ENCODE measurements at places on chromosomes 4 and X. TPM values are rescaled to one million over a fixed set of nuclear protein-coding genes. Genes with fewer than 3 reads are reported as not detected.
A peak's percentile ranks its signal among the peaks of the same experiment; 100 is the strongest.

DNA sequence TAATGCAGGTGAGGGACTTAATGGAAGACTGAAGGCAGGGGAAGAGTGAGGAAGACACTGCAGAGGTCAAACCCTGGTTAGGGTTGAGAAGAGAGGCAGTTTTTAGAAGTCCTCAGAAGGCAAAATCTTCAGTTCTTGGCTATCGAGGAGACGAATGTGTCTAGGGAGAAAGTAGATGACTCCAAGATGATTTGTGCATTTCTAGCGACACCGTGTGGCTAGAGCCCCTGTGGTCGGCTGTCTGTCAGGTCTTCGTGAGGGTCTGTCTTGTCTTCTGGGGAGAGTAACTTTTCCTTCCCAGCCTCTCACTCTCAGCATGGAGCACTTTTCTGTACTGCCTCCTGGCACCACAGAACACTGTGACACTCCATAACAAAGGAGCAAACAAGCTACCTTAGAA is 458.1 kb downstream of the STIM2 start:
- H3K27me3 ChIP-seq: no peaks in the 10 kb centered on the region
- H3K4me1 ChIP-seq: no peaks in the 10 kb centered on the region
- no peak overlapping the region for H3K4me3 ChIP-seq
- DNase-seq: peak; percentile 12
- H3K27ac ChIP-seq: no peak overlapping the region
- no peaks in the 10 kb centered on the region for H3K36me3 ChIP-seq

- H3K27me3 ChIP-seq: no peaks in the 10 kb centered on the region
- no peak overlapping the region for H3K27ac ChIP-seq
- H3K4me3 ChIP-seq: no peak overlapping the region
- H3K36me3 ChIP-seq: no peaks in the 10 kb centered on the region
- no peaks in the 10 kb centered on the region for H3K4me1 ChIP-seq
- DNase-seq: no peak
Measured at GRCh38 chr4:158588285-158588684, 66.6 kb downstream of the RXFP1 start.

Gene HTRA3
- 2.6 TPM for total RNA-seq

Gene SAGE1
- total RNA-seq: not detected

DNA sequence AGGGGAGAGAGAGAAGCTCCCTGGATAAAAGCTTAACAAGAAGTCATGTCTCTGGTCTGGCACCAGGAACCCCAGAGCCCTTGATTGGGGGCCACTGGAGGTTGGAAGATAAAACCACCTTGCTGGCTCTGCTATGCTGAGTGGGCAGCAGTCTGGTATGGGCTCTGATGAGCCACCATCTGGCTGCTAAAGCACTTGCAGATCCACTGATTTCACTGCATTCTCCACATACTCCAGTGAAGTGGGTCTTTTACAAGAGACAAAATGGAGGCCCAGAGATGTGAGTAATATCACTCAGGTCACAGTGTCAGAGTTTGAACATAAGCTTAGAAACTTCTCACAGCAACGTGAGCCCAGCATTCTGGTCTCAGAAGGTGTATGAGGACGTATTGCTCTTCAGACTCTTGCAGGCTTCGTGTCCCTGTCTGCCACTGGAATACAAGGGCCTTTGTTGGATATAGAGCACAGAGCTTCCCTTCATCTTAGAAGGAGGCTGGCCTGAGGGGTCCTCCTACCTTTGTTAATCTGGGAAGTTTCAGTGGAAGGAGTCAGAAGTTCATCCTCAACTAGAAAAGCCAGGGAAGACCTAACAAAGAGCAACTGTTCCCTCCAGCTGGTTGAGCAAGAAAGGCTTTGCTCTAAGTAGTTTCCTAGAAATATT is 11.8 kb downstream of the CLDN2 start:
- no peaks in the 10 kb centered on the region for H3K36me3 ChIP-seq
- no peaks in the 10 kb centered on the region for H3K27me3 ChIP-seq
- DNase-seq: no peak
- H3K27ac ChIP-seq: peak overlapping the region; percentile 14
- peaks cover 5% of the 10 kb centered on the region for H3K4me1 ChIP-seq
- no peak overlapping the region for H3K4me3 ChIP-seq

- H3K27ac ChIP-seq: no peak overlapping the region
- no peaks in the 10 kb centered on the region for H3K27me3 ChIP-seq
- peaks cover 23% of the 10 kb centered on the region for H3K4me1 ChIP-seq
- DNase-seq: no peak
- H3K36me3 ChIP-seq: no peaks in the 10 kb centered on the region
Measured at GRCh38 chr4:7886007-7886973, 53.4 kb downstream of the AFAP1 start.

DNA sequence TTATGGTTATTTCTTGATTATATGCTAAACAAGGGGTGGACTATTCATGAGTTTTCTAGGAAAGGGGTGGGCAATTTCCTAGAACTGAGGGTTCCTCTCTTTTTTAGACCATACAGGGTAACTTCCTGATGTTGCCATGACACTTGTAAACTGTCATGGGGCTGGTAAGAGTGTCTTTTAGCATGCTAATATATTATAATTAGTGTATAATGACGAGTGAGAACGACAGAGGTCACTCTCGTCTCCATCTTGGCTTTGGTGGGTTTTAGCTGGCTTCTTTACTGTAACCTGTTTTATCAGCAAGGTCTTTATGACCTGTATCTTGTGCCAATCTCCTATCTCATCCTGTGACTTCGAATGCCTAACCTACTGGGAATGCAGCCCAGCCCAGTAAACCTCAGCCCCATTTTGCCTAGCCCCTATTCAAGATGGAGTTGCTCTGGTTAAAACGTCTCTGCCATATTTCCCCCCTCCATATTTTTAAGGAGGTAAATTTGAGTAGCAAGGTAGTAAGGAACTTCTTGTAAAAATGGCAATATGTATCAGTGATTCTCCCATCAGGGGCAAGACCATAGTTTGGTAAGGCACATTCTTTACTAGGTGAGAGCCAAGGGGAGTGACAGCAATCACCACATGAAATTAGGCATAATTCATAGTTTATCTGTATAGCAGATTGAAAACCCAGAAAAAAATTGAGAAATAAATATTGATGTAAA is 2.6 kb downstream of the CXCL2 start:
- no peaks in the 10 kb centered on the region for H3K36me3 ChIP-seq
- H3K4me3 ChIP-seq: no peak overlapping the region
- peaks cover 2% of the 10 kb centered on the region for H3K4me1 ChIP-seq
- no peak overlapping the region for H3K27ac ChIP-seq
- peak; percentile 30 for DNase-seq

DNA sequence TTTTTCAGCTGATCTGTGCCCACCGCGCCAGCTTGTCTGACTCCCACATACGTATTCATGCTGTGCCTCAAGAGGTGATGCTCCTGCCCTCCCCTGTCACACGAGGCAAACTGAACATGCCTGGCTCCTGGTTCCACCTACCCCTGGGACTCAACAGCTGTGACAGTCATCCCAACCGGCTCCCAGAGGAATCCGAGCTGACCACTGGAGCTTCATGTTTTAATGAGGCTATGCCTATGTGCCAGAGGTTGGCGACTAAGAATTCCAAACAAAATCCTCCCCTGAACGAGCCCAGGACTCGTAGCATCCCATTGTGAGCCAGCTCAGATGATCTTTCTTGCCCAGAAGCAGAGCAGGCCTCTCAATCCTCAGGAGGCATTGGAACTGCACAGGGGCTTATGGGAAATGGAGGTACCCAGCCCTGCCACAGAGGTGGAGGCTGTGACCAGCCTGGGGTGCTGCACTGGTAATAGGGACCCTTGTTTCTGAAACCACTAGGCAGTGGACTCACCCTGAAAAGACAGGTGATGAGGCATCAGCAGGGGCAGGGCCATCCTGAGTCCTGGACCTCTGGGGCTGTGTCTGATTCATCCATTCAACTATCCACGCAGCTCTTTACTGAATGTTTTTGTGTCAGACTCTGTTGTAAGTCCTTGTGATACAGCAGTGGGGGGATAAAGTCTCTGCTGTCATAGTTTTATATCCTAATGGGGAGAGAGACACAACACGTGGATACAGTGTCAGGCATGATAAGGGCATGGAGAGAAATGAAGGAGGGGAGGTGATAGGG is 325.0 kb downstream of the EVC2 start:
- no peaks in the 10 kb centered on the region for H3K27me3 ChIP-seq
- no peaks in the 10 kb centered on the region for H3K36me3 ChIP-seq
- H3K4me3 ChIP-seq: no peak overlapping the region
- H3K4me1 ChIP-seq: peaks cover 16% of the 10 kb centered on the region
- no peak for DNase-seq

Gene ADRA2C
- total RNA-seq: 0.26 TPM

DNA sequence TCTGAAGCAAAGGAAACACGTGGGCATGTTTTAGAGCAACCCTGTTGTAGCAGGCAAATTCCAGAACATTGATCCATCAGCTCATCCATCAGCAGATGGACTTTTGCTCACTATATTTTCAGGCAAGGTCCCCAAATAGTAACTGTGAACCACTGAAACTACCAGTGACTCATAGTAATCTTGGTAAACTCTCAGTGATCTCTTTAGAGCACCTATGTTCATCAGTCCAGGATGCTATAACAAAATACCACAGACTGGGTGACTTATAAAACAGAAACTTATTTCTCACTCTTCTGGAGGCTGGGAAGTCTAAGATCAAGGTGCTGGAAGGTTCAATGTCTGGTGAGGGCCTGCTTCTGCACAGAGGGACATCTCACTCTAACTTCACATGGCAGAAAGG is 28.9 kb upstream of the BTC start:
- no peaks in the 10 kb centered on the region for H3K4me1 ChIP-seq
- DNase-seq: no peak
- H3K36me3 ChIP-seq: no peaks in the 10 kb centered on the region
- no peak overlapping the region for H3K4me3 ChIP-seq

DNA sequence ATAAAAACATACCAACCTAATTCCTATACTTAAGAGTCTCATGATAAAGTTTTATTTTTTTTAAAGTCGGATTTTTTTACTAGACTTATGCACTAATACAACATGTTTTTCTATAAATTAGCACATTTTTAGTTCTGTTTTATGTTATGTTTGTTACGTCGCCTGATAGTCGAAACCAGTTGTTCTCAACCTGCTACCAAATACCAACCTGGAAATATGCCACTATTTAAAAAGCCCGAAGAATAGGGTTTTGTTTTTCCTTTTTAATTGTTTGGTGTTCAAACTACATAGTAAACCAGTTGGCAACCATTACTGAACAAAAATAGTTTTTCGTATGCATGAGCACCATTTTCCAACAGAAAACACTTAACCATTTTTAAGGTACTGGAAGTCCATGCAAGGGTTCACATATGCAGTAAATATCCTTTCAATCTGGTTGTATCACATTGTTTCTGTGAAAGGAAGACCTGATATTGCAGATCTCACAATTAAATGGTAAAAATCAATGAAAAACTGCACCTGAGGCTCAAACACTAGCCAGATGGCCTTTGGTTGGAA is 1.4 kb downstream of the WDFY3 start:
- no peaks in the 10 kb centered on the region for H3K36me3 ChIP-seq
- H3K4me3 ChIP-seq: peak overlapping the region; percentile 90
- no peaks in the 10 kb centered on the region for H3K27me3 ChIP-seq
- H3K27ac ChIP-seq: peak overlapping the region; percentile 44
- no peaks in the 10 kb centered on the region for H3K4me1 ChIP-seq

Gene MAGEA3
- not detected for total RNA-seq

- peak within 1 kb of the TSS; percentile 86 for H3K4me3 ChIP-seq
- H3K27me3 ChIP-seq: no peaks in the 10 kb centered on the region
- peak; percentile 89 for DNase-seq
- no peaks in the 10 kb centered on the region for H3K4me1 ChIP-seq
- H3K36me3 ChIP-seq: no peaks in the 10 kb centered on the region
Measured at GRCh38 chr4:105146276-105147015, at the start of gene TET2. Gene TET2, plus strand, starts transcription at chr4:105146876. Its CDS starts 87,067 bp downstream, at chr4:105233943.

Gene FGD1
- 4.5 TPM for total RNA-seq

Gene NWD2
- not detected for total RNA-seq

DNA sequence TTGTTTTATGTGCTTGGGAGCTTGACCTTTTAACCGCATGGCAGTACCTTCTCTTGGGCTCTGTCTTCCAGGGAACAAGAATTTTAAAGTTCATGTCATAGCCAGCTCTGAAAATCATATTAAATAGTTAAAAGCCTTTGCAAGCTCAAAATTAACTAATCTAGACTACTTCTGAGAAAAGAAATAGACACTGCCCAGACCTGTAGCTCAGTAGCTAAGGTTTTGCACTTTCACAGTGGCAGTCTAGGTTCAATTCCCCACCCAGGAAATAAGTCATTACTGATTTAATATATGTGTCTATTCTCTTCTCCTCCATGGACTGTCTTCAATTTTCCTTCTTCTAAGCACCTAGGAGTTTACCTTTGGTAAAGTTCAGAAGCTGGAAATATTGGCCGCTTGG is 27.4 kb downstream of the HSD17B11 start:
- DNase-seq: no peak
- no peak overlapping the region for H3K27ac ChIP-seq
- no peaks in the 10 kb centered on the region for H3K4me1 ChIP-seq

DNA sequence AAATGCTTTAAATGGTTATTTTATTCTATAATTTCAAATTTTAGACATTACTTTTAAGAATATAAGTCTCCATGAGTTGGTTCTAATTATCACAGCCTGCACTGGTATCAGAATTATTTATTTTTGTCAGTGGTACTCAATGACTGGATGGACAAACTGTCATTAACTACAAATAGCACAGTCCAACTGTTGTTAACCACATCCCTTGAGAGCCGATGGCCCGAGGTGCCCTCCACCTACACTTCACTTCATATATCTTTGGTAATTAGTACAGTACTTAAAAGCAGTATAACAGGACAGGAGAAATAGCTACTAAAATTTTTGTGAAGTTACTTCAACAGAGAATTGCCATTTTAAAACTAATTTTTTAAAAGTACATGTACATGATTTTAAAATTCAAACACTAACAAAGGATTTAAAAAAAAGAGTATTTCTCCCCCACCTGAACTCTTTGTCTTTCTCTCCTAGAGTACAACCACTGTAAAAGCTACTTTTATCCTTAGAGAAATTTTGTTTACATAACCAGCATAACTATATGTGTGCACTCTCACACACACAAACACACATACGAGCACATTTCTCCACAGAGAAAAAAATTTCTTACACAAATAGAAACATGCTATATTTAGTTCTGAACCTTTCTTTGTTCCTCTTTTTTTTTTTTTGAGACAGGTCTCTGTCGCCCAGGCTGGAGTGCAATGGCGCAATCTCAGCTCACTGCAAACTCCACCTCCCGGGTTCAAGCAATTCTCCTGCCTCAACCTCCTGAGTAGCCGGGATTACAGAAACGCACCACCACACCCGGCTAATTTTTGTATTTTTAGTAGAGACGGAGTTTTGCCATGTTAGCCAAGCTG is 6.5 kb downstream of the TIFA start:
- peak; percentile 24 for DNase-seq
- H3K36me3 ChIP-seq: no peaks in the 10 kb centered on the region
- peaks cover 2% of the 10 kb centered on the region for H3K4me1 ChIP-seq
- H3K27ac ChIP-seq: no peak overlapping the region
- H3K4me3 ChIP-seq: no peak overlapping the region
- no peaks in the 10 kb centered on the region for H3K27me3 ChIP-seq

- H3K27me3 ChIP-seq: no peaks in the 10 kb centered on the region
- DNase-seq: peak; percentile 88
- no peaks in the 10 kb centered on the region for H3K36me3 ChIP-seq
- H3K4me1 ChIP-seq: no peaks in the 10 kb centered on the region
Measured at GRCh38 chr4:118224243-118224829, 128.5 kb downstream of the PRSS12 start.
